ENCODE measurements at places on chromosomes 16 and 17.

- DNase-seq, result no peak
Measured at GRCh38 chr16:72878301-72879269, 169.3 kb downstream of the ZFHX3 start.

GRCh38 chr17:42252597-42253550 is 23.3 kb downstream of the STAT5B start:
- DNase-seq, result no peak

- DNase-seq, result no peak
Measured at GRCh38 chr16:8187782-8188372, 402.4 kb downstream of the TMEM114 start.

DNA sequence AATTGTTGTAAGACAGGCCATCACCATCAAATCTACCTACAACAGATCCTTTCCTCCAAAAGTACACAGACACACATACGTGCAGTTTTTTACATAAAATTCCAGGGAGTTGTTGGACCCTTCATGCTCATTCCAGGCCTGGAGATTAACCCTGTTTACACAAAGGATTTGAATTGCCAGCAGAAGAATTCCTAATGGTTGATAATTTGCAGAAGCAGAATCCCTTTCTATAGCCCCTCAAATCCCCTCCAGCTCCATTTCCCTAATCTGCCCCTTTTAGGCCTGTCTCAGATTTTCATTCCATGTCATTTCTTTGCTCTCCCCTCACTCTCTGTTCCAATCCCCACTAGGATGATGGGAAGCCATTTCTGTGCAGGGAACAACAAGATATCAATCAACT is 102.9 kb upstream of the TOX3 start:
- no peak for DNase-seq

DNA sequence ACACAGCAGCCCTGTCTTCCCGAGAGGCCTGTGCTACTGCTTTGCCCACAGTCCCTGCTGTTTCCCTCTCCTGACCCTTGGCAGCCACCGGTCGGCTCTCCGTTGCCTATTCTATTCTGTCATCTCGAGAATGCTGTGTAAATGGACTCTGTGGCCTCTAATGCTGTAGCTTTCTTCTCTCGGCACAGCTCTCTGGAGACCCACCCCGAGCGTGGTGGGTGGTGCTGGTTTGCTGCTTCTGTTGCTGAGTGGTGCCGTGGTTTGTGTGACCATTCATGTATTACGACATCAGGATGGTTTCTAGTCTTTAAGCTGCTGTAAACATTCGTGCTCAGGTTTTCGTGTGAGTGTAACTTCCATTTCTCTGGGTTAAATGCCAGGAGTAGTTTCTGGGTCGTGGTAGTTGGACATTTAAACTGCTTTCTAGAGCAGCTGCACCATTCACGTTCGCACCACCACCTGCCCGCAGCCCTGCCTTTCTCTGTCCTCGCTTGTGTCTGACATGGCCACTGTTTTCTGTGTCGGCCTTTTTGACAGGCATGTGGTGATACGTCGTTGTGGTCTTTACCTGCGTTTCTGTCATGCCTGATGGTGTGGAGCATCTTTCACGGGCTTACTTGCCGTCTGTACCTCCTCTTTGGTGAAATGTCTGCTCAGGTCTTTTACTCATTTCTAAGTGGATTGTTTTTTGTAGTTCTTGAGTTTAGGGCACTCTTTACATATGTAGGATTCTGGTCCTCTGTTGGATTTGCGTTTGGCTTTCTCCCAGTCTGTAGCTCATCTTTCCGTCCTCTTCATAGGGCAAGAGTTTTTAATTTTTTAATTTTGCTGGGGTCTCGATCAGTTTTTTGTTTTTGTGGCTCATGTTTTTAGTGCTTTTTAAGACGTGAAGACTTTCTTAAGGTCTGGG is 47.7 kb upstream of the ZNF750 start:
- no peak for DNase-seq

DNA sequence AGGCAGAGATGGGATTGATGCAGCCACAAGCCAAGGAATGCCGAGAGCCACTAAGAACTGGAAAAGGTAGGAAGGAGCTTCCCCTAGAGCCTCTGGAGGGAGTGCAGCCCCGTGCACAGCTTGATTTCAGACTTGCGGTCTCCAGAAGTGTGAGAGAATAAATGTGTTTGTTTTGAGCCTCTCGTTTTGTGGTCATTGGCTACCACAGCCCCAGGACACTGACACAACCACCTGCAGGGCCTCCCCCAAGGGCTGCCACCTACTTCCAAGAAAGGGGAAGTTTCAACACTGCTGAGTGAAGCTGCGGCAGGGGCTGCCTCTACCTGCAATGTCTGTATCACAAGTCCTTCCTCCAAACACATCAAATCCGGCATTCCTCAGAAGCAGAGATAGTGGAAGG is 346.9 kb downstream of the C16orf95 start:
- DNase-seq, result no peak

DNA sequence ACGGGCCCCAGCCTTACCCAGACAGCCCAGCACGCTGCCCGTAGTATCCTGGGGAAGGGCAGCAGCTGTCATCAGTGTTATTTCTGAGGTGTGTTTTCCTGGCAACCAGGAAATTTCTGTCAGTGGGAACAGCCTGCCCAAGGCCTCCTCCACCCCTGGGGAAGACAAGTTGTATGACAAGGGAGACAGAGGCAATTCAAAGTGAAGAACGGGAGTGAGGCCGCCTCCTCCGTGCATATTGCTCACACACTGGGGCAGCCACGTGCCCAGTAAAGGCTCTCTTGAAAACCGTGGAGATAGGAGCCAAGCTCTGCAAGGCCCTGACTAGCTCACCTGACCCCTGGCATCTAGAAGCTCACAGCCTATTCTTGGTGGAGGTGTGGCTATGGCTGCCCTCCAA is 57.6 kb downstream of the RAI1 start:
- DNase-seq, result no peak

DNA sequence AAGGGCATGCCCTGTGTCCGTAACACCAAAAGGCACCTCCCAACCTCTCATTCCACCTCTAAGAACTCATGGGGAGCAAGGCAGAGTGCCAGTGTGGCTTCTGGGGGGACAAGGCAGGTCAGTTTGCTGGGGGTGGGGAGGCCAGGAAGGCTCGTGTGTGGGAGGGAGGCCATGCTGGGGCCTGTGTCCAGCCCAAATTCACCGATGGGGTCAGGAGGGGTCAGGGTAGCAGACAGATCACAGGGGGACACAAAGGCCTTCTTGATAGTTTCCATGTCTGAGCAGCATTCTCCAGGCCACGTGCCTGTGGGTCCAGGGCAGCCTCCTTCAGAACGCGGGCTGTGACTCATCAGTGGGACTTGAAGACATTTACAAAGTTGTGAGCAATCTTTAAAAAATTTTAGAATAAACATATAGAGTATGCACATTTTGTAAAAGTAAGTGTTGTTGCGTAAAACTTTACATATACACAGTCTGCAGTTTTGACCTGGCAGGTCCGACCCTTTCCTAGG is 20.9 kb downstream of the SPACA3 start:
- DNase-seq, result no peak

- DNase-seq, result no peak
Measured at GRCh38 chr17:37558299-37558698, 50.9 kb downstream of the SYNRG start.

DNA sequence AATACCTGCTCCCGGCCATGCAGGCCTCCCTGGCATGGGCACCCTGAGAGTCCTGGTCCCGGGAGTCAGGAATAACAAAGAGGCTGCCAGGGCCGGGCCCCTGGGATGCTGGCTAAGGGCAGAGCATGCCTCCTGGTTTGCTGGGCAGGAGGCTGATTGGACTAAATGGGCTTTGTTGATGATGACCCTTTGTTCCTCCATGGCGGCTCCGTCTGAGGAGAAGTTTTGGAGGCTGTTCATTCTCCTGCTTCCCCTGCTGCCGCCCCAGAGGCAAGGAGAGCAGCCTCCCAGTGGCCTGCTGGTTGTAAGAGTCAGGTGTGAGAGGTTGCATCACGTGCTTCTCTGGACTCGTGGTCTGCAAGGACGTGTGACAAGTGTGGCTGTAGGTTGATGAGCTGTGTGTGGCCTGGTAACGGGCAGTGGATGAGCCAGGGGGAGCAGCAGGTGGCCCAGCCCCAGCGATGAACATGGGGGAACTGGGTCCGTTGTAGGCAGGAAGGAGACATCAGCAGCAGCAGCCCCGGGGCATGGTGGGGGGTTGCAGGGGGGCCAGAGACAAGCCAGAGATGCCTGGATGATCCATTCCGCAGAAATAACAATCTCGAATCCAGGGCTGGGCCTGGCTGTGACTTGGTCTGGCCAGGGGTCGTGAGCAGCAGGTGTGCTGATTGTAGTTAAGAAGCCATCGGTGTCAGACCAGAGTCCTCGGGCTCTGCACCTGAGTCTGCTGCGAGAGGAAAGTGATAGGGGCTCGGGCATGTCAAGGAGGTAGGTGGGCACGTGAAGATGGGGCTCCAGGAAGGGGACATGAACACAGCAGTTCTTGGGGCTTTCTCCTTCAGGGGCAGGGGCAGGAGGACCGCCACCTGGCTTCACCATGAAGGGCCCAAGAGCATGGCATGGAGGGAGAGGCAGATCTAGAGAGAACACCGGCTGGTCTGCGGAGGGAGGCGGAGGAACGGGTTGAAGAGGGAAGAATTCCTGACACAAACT is 101.4 kb downstream of the TNFRSF13B start:
- DNase-seq, result no peak

GRCh38 chr16:426906-427249 is 1.4 kb downstream of the RAB11FIP3 start:
- DNase-seq, result no peak

DNA sequence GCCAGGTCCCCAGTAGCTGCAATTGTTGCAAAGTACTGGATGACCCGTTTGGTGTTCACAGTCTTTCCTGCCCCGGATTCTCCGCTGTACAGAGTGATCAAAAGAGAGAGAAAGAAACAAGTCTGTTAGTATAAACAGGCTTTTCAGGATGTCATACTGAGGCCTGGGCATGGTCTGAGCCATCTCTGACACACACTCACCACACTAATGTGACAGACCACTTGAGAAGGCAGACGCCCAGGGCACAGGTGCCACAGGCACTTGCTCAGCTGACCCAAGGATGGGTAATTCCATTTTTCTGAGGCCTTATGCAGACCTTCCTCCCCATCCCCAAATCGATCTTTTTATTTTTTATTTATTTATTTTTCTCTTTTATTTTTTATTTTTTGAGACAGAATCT is 7.5 kb downstream of the MYH3 start:
- DNase-seq, result no peak

- DNase-seq, result no peak
Measured at GRCh38 chr17:36768394-36768793, 167.0 kb downstream of the MRM1 start.

- DNase-seq, result no peak
Measured at GRCh38 chr17:58291246-58291645, 10.5 kb upstream of the MPO start.

DNA sequence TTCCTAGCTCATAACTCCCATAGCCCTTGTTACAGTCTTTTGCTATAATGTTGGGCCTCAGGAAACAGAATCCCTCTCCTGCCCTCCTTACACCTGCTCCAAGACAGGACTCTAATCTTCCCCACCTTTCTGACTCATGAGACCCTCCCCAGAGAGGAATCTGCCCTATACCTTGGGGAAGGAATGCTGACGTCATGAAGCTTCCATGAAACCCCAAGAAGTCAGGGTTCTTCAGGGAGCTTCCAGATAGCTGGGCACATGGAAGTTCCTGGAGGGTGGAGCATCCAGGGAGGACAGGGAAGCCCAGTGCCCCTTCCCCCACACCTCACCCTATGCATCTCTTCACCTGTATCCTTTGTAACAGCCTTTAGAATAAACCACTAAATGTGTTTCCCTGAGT is 285.7 kb downstream of the SOX9 start:
- no peak for DNase-seq

DNA sequence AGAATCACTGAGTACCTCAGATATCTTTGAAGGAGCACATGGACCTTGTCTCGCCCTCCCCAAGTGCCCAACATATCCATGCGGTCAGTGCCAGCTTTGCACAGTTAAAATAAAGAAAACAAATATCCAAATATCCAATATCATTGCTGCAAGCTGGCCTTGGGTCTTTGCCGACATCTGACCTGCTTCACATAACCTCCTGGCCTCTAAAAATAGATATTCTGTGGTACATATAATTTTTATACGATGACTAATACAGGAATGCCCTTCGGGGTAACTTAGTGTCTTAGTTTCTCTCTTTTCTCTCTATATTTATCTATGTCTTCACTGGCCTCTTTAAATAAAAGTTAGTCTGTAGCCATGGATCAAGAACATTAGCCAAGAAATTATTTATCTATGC is 67.8 kb downstream of the MAF start:
- DNase-seq, result no peak

GRCh38 chr16:74083541-74083940 is 213.1 kb upstream of the PSMD7 start:
- no peak for DNase-seq

- no peak for DNase-seq
Measured at GRCh38 chr17:81054881-81055370, 20.0 kb downstream of the BAIAP2 start.

DNA sequence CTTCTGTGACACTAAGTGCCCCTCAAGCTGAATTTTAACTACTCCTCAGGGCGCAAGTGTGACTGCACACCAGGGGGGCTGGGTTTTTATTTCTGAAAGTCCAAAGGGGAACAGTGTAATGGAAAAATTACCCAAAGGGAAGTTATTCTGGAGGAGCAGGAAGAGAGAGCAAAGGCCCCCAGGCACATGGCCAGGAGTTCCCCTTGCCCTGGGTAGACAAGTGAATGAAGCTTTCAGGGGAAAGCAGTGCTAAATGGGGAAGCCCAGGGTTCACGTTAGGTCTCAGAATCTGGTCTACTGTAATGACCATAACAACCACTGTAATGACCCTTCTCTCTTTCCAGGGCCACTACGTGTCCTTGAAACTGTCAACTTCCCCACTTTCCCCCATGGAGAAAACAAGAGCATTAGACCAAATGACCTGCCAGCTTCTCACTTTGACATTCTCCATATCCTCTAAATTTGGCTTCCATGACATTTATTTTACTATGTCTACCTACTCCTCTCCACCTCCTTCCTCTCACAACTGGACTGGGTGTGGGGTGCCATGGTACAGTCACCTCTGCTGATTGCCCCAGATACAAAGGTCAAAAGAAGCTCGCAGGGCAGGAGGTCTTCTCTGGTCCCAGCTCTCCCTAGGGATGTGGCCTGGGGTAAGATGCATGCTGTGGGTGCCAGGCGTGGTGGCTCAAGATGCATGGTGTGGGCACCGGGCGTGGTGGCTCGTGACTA is 34.1 kb upstream of the MMP2 start:
- DNase-seq, result no peak

DNA sequence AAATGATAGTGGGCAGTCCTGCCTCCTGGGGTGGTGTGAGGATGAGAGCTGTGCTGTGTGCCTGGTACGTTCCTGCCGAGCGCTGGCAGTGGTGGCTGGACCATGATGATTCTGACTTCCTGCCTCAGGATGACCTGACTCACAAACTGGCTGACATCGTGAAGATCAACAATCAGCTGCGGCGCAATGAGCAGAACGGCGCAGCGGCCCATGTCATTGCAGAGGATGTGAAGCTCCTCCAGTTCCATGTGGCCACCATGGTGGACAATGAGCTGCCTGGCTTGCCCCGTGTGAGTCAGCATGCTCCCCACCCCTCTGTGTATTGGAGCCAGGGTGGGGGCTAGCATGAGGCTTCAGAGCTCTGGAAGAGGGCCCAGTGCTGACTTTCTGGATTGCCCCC is 13.1 kb downstream of the POLR2A start:
- no peak for DNase-seq

GRCh38 chr17:17532991-17533390 is 36.8 kb upstream of the RASD1 start:
- DNase-seq, result no peak
